Bronchus fibroblast of lung (primary cell): ENCODE measurements at places on chromosomes 16 and 17. TPM values are rescaled to one million over a fixed set of nuclear protein-coding genes. Genes with fewer than 3 reads are reported as not detected.

TMEM100 gene
- 2.7 and 3.4 TPM in 2 replicates for total RNA-seq

RAP1GAP2 gene
- 2.5 and 8.4 TPM in 2 replicates for total RNA-seq

HID1 gene
- total RNA-seq = 0.45 and 0.67 TPM in 2 replicates

TPSB2 gene
- total RNA-seq = not detected in 2 replicates

SPNS2 gene
- total RNA-seq = 0.15 TPM in 1 of 2 replicates, not detected in the other

GPRC5C gene
- 1.3 and 1.6 TPM in 2 replicates for total RNA-seq
